CD4-positive, alpha-beta memory T cell (primary cell): ENCODE measurements at places on chromosomes 3 and 15.

DNA sequence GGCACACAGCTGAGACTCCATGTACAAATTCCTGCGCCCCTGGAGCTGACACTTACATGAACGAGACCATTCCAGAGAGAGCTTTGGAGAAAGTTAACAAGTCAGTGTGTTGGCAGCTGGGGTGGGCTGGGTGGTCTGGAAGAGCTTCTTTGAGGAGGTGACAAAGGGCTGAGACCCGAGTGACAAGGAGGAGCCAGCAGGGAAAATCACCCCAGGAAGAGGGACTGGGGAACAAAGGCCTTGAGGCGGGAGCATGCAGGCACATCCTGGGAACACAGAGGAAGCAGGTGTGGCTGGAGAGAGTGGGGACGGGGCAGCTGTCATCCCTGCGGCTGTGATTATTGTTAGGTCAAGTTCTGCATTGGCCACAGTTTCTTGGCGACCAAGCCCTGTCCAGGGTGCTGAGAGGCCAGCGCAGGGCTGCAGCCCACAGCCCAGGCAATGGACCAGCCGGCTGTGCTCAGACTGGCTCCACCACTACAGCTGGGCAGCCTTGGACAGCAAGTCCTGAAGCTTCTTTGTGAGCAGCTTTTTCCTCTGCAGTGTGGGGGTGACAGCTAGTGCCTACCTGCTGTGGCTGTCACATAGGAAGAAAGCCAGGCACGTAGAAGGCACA, 34.2 kb upstream of the PRR23E start:
- no peak for DNase-seq

- DNase-seq: no peak
These were observed 32.0 kb downstream of the TM4SF4 start for GRCh38 chr3:149506540-149506939.

- DNase-seq: no peak
These were observed 171.8 kb upstream of the WNT5A start for GRCh38 chr3:55658690-55659562.

GRCh38 chr15:63050731-63051155, 8.2 kb downstream of the TPM1 start:
- DNase-seq: no peak

DNA sequence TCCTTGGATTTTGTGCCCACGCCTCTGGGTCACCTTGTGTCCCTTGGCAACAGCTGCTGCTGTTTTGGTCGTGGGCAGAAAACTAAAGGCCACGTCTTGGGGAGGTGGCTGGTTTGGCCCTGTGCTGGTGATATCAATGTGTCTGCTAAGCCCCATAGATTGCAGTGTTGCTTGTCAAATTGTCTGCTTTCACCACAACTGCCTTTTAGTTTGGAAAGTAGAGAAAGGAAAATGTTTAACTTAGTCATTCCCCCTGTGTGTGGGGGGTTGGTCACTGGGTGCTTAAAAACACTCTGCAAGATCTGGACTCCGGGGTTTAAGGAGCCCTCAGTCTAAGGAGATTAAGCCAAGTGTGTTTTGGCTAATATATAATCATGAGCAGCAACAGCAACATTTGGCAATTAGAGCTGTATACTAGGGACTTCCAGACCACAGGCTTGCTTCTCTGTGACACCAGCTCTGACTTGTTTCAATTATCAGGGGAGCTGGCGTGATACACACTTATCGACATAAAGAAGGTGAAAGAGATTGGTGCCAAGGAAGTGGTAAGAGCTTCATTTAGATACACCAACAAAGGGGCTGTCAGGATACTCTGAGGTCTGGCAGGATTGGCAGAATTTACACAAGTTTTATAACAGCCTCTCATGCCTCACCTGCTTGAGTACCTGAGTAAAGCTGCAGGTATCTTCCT, 3.5 kb downstream of the SMAD3 start:
- DNase-seq: peak; percentile 28

DNA sequence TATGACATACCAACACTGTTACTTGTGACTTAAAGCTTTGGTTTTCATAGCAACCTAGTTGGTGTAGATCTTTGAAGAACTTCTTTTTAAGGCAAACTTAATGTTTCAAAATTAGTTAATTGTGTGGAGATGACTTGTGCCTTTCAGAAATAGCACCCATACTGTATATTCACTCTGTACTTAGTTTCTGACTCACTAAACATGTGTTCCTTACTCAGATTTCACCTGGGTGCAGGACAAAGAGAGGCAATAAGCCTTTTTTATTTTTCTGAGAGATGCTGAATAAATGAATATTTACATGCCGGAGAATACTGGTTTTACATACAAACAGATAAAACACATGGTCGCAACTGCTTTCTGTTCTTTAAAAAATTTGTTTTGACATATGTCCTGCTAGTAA, 44.8 kb downstream of the SLC25A26 start:
- no peak for DNase-seq

- no peak for DNase-seq
These were observed 216.9 kb downstream of the ATP8B4 start for GRCh38 chr15:49901996-49902684.

GRCh38 chr3:41907330-41908073, 54.4 kb downstream of the ULK4 start:
- no peak for DNase-seq
